ENCODE measurements at places on chromosomes 7 and 10.

GRCh38 chr10:73911553-73912004 is 647 bp downstream of the PLAU start:
- DNase-seq: no peak

GRCh38 chr7:81211204-81211933 is 292.5 kb upstream of the SEMA3C start:
- DNase-seq: no peak

DNA sequence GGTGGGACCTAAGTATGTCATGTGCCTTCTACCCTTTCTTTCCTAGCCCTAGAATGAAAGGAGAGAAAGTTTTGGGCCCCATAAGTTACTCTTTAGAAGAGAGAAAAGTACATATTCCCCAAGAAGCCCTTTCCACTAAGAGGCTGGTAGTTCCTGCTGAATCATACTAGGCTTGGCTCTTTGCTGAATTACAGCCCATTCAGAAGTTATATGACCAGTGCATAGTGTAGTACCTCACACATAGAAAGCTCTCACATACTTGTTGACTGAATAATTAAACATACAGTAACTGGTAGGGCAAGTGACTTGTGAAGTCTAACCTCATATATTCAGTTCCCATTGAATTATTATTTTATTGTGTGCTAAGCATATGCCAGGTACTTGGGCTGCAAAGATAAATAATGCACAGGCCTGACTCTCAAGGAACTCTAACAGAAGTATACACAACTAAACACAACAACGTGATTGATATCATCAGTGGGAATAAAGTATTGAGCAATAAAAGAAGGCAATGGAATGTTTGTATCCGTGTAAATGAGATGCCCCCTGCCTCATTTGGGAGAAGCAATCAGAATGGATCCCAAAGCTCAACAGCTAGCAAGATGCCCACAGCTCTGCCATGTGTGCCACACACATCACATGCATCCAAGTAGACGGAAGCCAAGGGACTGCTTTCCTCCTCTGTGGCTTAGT is 38.9 kb upstream of the UBN2 start:
- no peak for DNase-seq

DNA sequence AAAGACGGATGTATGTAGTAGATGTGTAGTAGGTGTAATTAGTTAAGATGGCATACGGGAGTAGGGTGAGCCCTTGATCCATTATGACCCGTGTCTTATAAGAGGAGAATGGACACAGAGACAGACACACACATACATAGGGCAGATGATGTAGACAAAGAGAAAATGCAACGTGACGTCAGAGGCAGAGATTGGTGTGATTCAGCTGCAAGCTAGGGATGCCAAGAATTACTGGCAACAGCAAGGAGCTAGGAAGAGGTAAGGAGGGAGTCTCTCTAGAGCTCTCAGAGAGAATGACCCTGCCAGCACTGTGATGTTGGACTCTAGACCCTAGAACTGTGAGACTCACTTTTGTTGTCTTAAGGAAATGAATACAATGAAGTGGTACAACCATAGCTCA is 247.0 kb upstream of the HABP2 start:
- DNase-seq: no peak
